ENCODE measurements at places on chromosomes 3 and 15. TPM values are rescaled to one million over a fixed set of nuclear protein-coding genes. Genes with fewer than 3 reads are reported as not detected.
A peak's percentile ranks its signal among the peaks of the same experiment; 100 is the strongest.

The AADACL2 gene
- total RNA-seq = not detected

The RAB6B gene
- total RNA-seq = 0.50 TPM

The MASP1 gene
- 4.0 TPM for total RNA-seq

The STX19 gene
- 0.46 TPM for total RNA-seq

The TMEM202 gene
- total RNA-seq = not detected

The CCDC71 gene
- 30.6 TPM for total RNA-seq

The PPARG gene
- total RNA-seq = 53.6 TPM

- no peak for DNase-seq
These were observed 34.2 kb downstream of the WNT5A start for GRCh38 chr3:55452886-55453285.

DNA sequence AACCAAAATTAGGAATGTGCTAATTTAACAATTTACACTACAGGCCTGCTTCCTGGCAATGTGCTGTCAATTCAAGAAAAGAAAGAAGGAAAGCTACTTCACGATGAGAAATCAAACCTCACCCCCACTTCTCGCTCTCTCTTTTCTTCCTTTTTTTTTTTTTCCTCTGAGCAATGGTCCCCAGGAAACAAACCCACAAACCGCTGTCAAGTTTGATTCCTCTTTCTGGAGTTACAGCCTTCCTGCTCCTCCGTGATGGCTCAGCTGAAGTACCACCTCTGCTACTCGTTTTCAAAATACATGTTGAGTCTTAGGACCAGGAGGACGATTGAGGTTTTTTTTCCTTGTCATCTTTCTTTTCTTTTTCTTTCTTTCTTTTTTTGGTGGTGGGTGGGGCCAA lies 3.4 kb upstream of the TRIM71 start:
- no peak for DNase-seq

DNA sequence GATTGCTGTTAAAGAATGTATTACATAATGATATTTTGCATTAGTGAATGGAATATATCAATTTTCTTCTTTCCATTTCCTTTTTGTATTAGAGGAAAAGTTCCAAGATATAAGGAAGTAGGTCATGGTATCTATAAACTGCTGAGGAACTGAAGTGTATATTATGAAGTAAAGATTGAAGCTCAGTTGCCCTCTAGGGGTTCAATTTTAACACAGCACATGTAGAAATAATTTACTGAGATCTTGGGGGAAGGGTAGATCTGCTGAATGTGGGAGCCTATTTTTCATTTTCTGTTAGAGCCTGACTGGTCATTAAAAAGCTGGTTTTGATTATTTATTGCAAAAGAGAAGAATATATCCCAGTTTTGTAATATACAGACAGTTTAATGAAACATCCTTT lies 45.2 kb downstream of the CMC1 start:
- no peak for DNase-seq

DNA sequence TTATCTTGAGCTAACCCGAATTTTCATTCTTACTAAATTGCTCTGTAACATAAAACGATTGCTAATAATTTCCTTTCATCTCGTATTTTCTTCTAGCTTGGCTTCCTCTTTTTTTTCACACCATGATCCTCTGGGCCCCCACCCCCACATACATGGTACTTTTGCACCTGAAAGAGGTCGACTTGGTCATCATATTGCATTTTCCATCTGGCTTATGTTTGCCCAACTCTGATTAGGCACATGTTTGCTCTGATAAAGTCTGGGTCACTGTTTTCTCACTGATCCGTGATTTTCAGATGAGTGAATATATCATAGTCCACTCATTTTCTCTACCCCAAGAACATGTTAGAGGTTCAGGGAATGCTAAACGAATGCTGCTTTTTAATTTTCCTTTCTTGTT lies 49.5 kb downstream of the ARRDC4 start:
- no peak for DNase-seq

- peak; percentile 42 for DNase-seq
These were observed 144.6 kb upstream of the MEF2A start for GRCh38 chr15:99421172-99421656.

- DNase-seq = no peak
These were observed 38.8 kb downstream of the PRKCD start for GRCh38 chr3:53199834-53200233.

- no peak for DNase-seq
These were observed 21.0 kb downstream of the BOC start for GRCh38 chr3:113232342-113232741.

- DNase-seq = no peak
These were observed 82.0 kb upstream of the DAZL start for GRCh38 chr3:16687221-16687620.

- DNase-seq = peak; percentile 74
These were observed 40.2 kb downstream of the IDH2 start for GRCh38 chr15:90062023-90062442.

DNA sequence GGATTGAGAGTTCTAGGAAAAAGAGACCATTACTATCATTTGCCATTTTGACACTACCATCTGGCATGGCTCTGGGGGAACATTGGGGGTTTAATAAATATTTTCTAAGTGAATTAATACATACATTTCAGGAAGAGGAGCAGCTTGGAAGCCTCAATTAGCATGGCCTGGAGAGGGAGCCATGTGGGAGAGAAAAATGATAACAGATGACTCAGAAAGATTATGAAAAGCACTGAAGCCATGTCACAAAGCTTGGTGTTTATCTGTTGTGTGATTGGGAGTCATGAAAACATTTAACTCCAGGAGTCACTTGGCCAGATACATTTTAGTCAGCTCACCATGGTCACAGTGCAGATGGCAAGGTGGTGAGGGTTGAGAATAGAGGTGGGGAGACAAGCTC lies 121.0 kb downstream of the SSR3 start:
- DNase-seq = no peak

GRCh38 chr3:194540274-194540905 lies 53.6 kb upstream of the ATP13A3 start:
- no peak for DNase-seq

DNA sequence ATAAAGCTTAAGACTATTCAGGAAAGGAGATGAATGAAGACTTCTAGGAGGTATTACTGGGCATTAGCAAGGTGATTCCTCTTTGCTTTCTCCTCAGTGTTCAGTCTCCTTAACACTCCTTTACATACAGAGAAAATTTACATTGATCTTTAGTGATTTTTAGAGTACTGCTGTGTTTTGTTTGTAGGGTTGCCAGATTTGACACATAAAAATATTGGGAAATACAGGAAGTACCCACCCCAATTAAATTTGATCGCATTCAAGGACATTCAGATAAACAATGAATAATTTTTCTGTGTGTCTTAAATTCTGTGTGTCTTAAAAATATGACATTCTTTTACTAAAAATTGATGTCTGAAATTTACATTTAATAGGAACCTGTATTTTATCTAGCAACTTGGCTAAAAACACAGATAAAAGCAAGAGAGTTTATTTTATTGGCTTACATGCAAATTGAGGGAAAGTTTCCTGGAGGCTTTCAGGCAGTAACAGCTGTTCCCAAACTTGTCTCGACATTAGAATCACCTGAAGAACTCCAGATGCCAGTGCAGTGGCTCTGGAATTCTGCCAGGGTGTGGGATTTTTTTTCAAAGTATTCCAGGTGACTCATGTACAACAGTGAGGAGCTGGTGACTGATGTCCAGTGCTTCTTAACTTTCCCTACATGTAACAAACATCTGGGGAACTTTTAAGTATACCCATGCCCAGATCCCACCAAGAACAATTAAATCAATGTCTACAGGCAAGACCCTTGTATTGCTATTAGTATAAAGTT lies 23.4 kb upstream of the PLOD2 start:
- no peak for DNase-seq

GRCh38 chr3:60307562-60308199 lies 943.6 kb downstream of the FHIT start:
- DNase-seq = no peak

GRCh38 chr3:127104586-127104985 lies 88.3 kb upstream of the PRR23E start:
- no peak for DNase-seq
